ENCODE measurements at places on chromosomes 2 and 18. TPM values are rescaled to one million over a fixed set of nuclear protein-coding genes. Genes with fewer than 3 reads are reported as not detected.

The TRIM43B gene
- polyA plus RNA-seq, result not detected

The ADAM17 gene
- 32.3 TPM for polyA plus RNA-seq

The TTN gene
- polyA plus RNA-seq, result 0.16 TPM

The CYP20A1 gene
- 12.9 TPM for polyA plus RNA-seq

The LYPD1 gene
- 104 TPM for polyA plus RNA-seq

The ADGRF3 gene
- 0.12 TPM for polyA plus RNA-seq

The RASGRP3 gene
- 20.2 TPM for polyA plus RNA-seq

The CDH2 gene
- polyA plus RNA-seq, result 193 TPM

The UGT1A3 gene
- not detected for polyA plus RNA-seq

The ERFE gene
- polyA plus RNA-seq, result not detected

The RBM45 gene
- polyA plus RNA-seq, result 30.8 TPM

The CFC1 gene
- polyA plus RNA-seq, result 29.9 TPM

The ALK gene
- 10.1 TPM for polyA plus RNA-seq

The NEU2 gene
- polyA plus RNA-seq, result not detected

The NCOA1 gene
- 21.4 TPM for polyA plus RNA-seq

The FOXD4L1 gene
- 0.82 TPM for polyA plus RNA-seq

The AQP12A gene
- not detected for polyA plus RNA-seq

The GLI2 gene
- 0.14 TPM for polyA plus RNA-seq

The NLRC4 gene
- not detected for polyA plus RNA-seq
